Mesangial cell (primary cell): ENCODE measurements at places on chromosomes 7 and 10. TPM values are rescaled to one million over a fixed set of nuclear protein-coding genes. Genes with fewer than 3 reads are reported as not detected.

VSIR gene
- total RNA-seq = 2.8 and 17.6 TPM in 2 replicates

GNGT1 gene
- total RNA-seq = not detected in 2 replicates

TUBAL3 gene
- not detected in 2 replicates for total RNA-seq

BLNK gene
- not detected in 2 replicates for total RNA-seq

NKX1-2 gene
- total RNA-seq = not detected in 2 replicates

NOD1 gene
- 4.7 and 6.3 TPM in 2 replicates for total RNA-seq

HTR7 gene
- total RNA-seq = 0.13 and 0.49 TPM in 2 replicates

ADAM22 gene
- total RNA-seq = 2.0 and 7.3 TPM in 2 replicates

PHYHIPL gene
- under 0.01 TPM in 1 of 2 replicates, not detected in the other for total RNA-seq

SEPTIN14 gene
- not detected in 2 replicates for total RNA-seq

SORCS1 gene
- under 0.01 and 0.38 TPM in 2 replicates for total RNA-seq

ZDHHC16 gene
- total RNA-seq = 38.0 and 59.6 TPM in 2 replicates

SH2B2 gene
- total RNA-seq = 3.6 and 4.1 TPM in 2 replicates

CALN1 gene
- total RNA-seq = not detected in 2 replicates

SPDYE6 gene
- total RNA-seq = not detected in 2 replicates

ZNF680 gene
- total RNA-seq = 2.2 and 4.7 TPM in 2 replicates

ASB13 gene
- total RNA-seq = 11.9 and 16.6 TPM in 2 replicates

CTNNA3 gene
- 0.38 TPM in 1 of 2 replicates, not detected in the other for total RNA-seq
